Thyroid gland (tissue), 4 donors: ENCODE measurements at places on chromosomes 13 and 19. TPM values are rescaled to one million over a fixed set of nuclear protein-coding genes. Genes with fewer than 3 reads are reported as not detected.

- no peak for DNase-seq
Observed at GRCh38 chr13:45705918-45706317, 3.8 kb downstream of the CBY2 start.

- no peak for DNase-seq
Observed at GRCh38 chr13:39531646-39532045, 71.3 kb downstream of the LHFPL6 start.

HSH2D gene
- 0.94 TPM for total RNA-seq

DNAAF3 gene
- 3.3 TPM for total RNA-seq

DNA sequence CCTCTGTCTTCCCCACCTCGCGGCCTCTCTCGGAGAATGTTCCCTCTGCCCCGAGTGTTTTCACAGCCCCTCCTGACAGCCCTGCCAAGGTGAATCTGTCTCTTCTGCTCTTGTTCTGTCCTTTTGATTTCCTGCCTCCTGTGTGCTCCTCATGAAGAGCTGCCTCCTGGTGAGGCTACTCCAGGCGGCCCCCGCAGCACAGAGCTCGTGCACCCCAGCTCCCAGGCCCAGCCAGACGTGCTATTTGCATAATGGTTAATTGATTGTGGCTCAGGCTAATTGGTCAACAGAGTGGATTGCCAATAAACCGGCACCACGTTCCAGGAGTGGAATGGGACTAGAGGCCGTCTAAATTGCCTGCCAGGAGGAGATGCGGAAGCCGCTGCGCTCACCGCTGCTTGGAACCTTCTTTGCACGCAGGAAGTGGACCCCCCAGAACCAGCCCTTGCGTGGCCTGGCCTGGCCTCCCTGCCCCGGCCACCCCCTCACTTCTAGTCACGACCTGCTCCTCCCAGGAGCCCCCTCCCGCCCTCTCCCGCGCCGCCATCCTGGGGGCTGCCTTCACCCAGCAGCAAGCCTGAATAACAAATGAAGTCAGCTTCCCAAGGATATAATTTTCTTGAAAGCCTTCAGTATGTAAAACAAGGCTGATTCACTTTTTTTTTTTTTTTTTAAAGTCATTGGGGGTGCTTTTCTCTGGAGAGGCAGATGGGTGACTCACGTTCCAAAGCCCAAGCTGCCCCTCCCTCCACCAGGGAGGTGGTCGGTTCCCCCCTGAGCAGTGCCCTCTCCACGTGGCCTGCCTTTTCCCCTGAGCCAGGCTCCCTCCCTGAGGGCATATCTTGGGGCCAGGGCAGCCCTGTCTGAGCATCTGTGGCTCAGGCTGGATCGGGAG lies 144.0 kb downstream of the KDM4B start:
- DNase-seq: no peak

- no peak for DNase-seq
Observed at GRCh38 chr13:96238861-96239260, 149.0 kb downstream of the HS6ST3 start.
